Calu3 (cell line): ENCODE measurements at places on chromosomes 4 and X.

DNA sequence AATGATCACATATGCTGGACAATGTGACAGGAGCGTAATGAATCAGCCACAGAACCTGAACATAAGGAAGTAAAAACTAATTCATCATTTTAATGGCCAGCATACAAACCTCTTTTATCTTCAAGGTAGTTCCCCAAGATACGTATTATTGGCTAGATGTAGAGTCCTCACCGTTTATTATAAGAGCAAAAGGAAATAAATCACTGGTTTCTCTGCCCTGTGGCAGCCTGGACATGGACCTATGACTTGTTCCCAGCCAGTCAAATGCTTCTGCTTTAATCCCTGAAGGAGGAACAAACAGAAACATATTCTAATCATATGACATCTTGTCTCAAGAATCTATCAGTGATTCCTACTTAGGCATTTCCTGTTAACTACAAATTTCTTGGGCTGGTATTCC is 86.8 kb upstream of the FAM241A start:
- DNase-seq: no peak

DNA sequence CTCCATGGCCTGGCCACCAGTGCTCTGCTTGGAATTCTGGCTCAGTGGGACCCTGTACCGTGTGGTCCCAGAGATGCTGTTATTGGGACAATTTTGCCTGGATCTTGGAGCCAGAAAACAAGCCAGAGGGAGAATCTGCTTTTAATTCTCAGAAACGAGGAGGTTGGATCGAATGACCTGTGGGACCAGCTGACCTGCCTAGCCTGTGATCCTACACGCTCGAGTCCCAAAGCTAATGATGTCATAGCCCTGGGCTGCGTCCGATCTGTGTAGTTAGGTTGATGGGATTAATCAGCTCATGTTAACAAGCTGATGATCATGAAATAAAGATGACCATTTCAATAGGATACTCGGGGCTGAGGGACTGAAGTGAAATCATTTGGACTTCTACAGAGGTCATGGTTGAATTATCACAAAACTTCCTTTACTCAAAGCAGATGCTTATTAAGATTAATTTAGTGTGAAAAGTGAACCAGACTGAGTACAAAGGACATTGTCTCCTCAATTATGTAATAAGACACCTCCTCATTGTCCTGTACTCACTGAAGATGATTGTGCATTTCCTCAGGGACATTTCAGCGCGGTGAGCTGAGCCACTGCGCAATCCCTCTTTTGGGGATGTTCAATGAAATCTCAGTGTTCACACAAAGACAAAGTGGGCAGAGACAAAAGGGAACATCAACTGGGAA is 51.9 kb upstream of the STX18 start:
- no peak for DNase-seq

DNA sequence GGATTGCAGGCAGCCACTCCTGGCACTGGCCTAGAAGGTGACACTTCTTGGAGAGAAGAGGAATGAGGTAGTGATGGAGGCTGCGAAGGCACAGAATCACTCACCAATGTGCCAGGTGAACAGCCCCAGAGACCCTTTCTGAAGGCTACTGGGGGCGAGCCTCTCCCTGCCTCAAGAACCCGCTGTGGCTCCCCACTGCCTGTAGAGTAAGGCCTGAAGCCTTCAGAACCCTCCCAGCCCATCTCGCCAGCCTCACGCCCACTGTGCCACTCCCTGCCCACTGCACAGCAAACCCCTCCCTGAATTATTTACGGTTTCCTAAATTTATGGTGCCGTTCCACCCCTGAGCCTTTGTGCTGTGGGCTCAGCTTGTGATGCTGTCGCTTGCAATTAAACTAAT is 24.2 kb upstream of the SORCS2 start:
- DNase-seq: no peak

- DNase-seq: no peak
Observed at GRCh38 chrX:154719132-154719675, 31.7 kb downstream of the GAB3 start.

- DNase-seq: no peak
Observed at GRCh38 chrX:110519906-110520452, 161.3 kb downstream of the RTL9 start.
